ENCODE measurements at places on chromosomes 4 and X. TPM values are rescaled to one million over a fixed set of nuclear protein-coding genes. Genes with fewer than 3 reads are reported as not detected.

DNA sequence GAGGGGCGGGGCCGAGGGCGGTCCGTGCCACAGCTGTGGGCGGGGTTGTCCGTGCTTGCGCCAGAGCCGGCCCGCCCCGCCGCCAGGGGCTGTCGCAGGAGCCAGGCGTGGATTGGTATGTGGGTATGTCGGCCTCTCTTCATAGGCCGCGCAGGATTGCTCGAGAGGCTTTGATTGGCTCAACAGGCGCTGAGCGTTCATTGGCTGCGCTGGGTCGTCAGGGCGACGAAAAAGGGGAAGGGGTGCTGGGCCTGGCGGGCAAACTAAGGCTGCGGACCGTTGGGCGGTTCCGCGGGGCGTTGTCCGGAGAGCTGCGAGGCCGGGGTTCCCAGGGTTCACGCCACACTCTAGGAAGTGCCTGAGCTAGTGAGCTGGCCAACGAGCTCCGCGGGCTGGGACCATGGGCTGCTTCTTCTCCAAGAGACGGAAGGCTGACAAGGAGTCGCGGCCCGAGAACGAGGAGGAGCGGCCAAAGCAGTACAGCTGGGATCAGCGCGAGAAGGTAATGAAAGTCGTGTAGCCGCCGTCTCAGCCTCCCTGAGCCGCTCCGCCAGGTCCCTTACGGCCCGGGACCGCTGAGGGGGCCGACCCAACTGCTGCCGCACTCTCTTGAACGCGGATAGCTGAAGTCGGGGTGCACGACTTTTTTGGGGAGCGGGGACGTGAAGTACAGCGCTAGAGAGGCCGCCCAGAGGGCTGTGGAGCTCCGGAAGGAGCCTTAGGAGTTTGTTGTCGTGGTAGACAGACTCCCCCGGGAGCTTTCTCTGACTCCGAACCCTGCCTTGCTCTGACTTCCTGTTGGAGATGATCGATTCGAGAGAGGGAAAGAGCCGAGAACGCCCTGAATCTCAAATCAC lies at the start of gene RP2:
Gene RP2 (plus strand): TSS at position 343 of the 857 bp plus-strand sequence. CDS start 58 bp downstream, at position 401.
- no peaks in the 10 kb centered on the region for H3K36me3 ChIP-seq
- H3K4me3 ChIP-seq = peak within 1 kb of the TSS; percentile 60
- H3K4me1 ChIP-seq = peaks cover 28% of the 10 kb centered on the region
- peak within 1 kb of the TSS; percentile 90 for H3K27ac ChIP-seq
- peak; percentile 80 for DNase-seq

- DNase-seq = no peak
- H3K36me3 ChIP-seq = peaks cover 4% of the 10 kb centered on the region
- H3K27ac ChIP-seq = peak overlapping the region; percentile 73
- no peaks in the 10 kb centered on the region for H3K4me1 ChIP-seq
- H3K4me3 ChIP-seq = peak overlapping the region; percentile 89
Observed at GRCh38 chr4:55949482-55949802, 697 bp downstream of the CEP135 start.

DNA sequence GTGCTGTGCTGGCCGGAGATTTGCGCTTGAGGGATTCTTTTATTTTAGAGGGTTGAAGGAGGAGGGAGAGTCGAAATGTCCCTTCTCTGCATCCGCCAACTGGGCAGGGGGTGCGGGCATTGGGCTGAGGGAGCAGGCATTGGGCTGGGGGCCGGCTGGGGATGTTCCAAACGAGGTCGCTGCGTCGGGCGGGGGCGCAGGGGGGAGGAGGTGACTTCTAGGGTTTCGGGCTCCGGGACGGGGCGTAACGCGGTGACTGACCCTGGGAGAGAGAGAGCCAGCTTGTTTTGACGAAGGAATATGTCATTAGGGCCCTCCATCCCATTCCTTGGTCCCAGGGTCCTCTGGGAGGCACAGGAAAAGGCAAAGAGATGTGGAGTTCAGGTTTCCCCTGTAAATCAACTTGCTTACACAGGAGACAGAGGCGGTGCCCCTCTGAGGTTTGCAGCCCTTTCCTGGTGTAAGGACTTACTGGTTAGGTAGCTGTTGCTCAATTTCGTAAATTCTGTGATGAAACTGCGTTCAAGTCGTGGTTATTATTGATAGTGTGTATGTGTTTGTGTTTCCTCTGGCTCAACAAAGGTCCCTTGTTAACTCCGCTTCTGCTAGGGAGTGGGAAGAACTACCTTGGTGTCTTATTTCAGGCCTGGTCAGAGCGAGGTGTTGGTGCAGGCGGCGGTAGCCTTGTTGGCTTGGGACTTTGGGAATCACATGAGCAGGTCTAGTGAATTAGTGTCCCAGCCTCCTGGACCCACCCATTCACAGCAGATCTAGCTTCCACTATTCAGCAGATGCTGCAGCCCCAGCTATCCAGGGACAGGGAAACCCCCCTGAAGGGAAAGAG lies 716 bp downstream of the FHIP1A start:
- H3K36me3 ChIP-seq = no peaks in the 10 kb centered on the region
- H3K27me3 ChIP-seq = no peaks in the 10 kb centered on the region
- DNase-seq = no peak
- H3K4me3 ChIP-seq = peak overlapping the region; percentile 61
- H3K27ac ChIP-seq = peak overlapping the region; percentile 78

GRCh38 chrX:68090266-68090665 lies 343.0 kb downstream of the OPHN1 start:
- no peaks in the 10 kb centered on the region for H3K36me3 ChIP-seq
- H3K4me3 ChIP-seq = no peak overlapping the region
- no peaks in the 10 kb centered on the region for H3K4me1 ChIP-seq

Gene NUDT10
- 0.44 TPM for total RNA-seq

DNA sequence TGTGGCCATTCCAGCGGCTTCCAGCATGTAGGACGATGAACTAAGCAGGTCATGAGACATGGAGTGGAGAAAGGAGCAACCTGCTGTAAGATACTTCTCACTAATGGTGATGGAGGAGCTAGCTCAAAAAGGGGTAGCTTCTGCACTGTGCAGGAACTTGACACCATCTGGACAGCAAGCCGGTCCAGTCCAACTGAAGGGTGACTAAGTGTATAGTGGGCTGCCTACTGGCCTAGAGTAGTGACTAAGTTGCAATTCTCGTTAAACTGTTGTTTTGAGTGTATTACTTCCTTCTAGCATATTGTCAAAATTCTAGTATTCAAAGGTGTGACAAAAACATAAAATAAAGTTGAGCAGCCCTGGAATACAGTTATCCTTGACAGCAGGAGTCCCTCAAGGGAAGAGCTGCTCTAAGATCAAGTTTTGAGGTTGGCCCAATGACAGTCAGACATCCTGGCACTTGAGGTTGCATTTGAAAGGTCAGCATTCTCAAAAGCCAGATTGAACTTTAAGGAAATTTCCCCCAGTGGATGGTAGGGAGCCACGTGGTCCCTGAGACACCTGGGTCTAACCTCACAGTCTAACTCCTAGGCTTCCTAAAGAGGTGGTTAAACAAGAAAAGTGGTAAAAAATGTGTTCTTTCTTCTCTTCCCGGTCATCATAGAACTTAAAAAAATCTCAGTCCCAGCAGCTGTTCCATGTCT lies 8.0 kb downstream of the CETN2 start:
- no peaks in the 10 kb centered on the region for H3K4me1 ChIP-seq
- peaks cover 14% of the 10 kb centered on the region for H3K36me3 ChIP-seq
- no peak for DNase-seq
- H3K27ac ChIP-seq = no peak overlapping the region
- H3K27me3 ChIP-seq = no peaks in the 10 kb centered on the region

All from tibial nerve (tissue), 4 donors.